ENCODE measurements at places on chromosomes 7 and 10. TPM values are rescaled to one million over a fixed set of nuclear protein-coding genes. Genes with fewer than 3 reads are reported as not detected.

DNA sequence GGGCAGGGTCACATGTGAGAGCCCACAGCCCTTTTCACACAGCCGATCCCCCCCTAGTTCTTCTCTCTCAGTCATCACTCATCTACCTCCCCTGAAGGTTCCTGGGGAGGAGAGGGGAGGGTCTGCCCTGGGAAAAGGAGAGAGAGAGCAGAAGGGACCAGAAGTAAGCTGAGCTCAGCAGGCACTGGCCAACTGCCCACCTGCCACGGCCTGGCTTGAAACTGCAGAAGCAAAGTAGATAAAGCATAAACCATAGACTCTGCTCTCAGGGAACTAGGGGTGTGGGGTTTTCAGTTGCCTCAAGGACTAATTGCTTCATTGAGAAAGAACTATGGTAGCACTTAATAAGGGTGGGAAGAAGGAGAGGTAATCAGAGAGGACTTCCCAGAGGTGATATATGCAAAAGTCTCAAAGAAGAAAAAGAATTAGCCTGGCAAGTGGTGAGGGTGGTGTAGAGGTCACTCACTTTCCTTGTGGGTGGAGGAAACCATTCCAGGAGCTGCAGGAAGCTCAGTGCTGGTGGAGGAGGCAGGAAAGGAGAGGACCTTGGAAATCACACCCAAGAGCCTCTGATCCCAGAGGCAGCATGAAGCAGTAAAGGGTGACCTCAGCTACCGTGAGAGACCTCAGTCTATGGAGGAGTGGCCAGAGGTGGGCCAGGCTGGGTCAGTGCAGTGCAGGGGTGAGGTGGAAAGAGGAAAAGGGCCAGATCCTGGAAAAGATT is 17.2 kb downstream of the PILRA start:
- no peak for DNase-seq

DNA sequence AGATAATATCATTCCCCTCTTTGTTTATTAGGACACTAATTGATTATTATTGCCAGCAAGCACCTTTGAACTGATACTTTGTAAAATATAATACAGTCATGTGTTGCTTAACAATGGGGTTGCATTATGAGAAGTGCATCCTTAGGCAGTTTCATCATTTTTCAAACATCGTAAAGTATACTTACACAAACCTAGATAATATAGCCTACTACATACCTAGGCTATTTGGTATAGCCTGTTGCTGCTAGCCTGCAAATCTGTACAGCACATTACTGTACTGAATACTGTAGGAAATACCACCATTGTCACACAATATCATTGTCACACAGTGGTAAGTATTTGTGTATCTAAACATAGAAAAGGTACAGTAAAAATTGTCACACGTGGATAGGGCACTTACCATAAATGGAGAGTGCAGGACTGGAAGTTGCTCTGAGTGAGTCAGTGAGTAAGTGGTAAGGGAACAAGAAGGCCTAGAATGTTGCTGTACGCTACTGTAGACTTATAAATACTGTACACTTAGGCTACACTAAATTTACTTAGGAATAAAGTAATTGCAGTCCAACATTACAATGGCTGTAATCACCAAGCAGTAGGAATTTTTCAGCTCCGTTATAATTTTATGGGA is 70.7 kb downstream of the LCOR start:
- no peak for DNase-seq

DNA sequence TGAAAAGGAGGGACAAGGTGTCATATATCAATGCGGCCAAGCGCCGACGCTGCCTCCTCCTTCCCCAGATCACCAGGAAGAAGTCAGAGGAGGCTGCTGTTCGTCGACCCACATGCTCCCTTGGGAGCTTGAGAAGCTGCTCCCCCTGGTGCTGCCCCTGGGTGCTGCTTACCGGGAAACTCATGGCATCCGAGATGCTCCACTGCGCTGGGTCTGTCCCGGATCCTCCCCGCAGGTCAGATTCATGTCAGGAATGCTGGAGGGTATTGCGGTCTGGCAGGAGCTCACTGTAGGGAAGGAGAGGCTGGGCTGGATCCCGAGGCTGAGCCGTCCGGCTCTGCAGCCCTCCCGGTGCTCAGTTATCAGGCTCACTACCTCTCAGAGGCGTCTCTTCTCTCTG is 123.7 kb upstream of the FAM20C start:
- no peak for DNase-seq

GRCh38 chr10:77516575-77516974 is 121.0 kb downstream of the KCNMA1 start:
- DNase-seq: no peak

DNA sequence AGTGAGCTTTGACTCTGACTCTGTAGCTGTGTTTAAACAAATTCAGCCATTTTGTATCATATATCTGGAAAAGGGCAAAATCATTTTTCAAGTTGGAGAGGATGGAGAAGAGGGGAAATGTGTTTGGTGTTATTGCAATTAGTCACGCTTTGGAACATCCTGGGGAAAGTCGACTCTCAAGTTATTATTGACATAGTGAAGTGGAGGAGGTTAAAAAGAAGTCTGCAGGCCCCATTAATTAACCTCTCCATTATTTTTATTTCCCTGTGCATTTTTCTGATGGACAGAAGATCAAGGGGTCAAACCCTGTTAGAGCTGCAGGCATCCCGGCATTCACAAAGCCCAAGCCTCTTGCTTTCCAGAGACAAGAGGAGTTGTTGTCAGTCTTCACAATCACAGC is 132.6 kb downstream of the TEX36 start:
- DNase-seq: no peak

GRCh38 chr10:115030483-115031200 is 62.5 kb upstream of the ATRNL1 start:
- DNase-seq: no peak

GRCh38 chr7:47488969-47489342 is 93.0 kb downstream of the TNS3 start:
- no peak for DNase-seq

- peak; percentile 56 for DNase-seq
Measured at GRCh38 chr10:22795546-22795945, 81.2 kb upstream of the PIP4K2A start.

TWIST1 gene
- total RNA-seq: 18.6 TPM

FBXO24 gene
- 0.54 TPM for total RNA-seq

Measured in IMR-90 (cell line).